ENCODE measurements at places on chromosomes 4 and X.

GRCh38 chr4:81874661-81875515, 403.2 kb upstream of the RASGEF1B start:
- no peak for ATAC-seq

DNA sequence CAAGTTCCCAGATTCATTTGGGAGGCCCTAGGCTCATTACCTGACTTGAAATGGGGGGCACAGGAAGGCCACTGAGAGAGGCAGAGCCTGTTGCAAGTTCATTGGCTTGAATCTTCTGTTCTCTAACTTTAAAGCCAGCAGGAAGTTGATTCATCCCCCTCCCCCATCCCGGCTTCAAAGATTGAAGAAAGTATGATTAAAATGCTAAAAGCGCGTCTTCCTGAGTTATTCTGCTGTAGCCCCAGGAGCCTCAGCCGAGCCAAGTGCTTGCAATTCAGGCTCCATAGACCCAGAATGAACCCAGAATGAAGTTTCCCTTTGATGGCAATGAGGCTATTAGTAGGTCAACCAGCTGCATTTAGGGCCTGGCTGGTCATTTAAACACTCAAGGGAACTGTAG, 14.7 kb downstream of the CHST7 start:
- no peak for ATAC-seq

GRCh38 chrX:37076983-37077382, 68.8 kb downstream of the FAM47C start:
- no peak for ATAC-seq

GRCh38 chr4:10032625-10033024, 11.3 kb upstream of the SLC2A9 start:
- no peak for ATAC-seq

GRCh38 chr4:24560868-24561368, 23.4 kb downstream of the DHX15 start:
- ATAC-seq = no peak

GRCh38 chr4:88465653-88466192, 8.8 kb downstream of the HERC5 start:
- no peak for ATAC-seq

- ATAC-seq = no peak
Measured at GRCh38 chrX:116667346-116668134, 204.8 kb upstream of the CT83 start.

GRCh38 chr4:110289601-110290100, 91.2 kb upstream of the ELOVL6 start:
- ATAC-seq = no peak

DNA sequence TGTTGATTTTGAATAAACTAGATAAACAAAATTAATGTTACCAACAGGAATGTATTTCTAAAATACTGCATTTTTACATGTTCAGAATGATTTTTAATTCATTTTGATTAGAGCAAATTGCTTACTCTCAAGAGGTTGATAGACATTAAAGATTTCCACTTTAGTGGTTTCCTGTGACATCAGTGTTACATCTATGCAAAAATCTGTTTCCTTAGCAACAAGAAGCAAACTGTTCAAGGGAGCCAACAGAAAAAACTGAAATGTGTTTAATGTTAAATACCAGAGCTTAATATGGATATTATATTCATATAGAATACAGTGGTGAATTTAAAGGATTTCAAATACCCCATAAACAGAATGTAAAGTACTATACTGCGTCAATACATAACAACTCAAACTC, 277.8 kb downstream of the GABRG1 start:
- no peak for ATAC-seq

- ATAC-seq = no peak
Measured at GRCh38 chrX:118521435-118521834, 25.8 kb downstream of the DOCK11 start.

DNA sequence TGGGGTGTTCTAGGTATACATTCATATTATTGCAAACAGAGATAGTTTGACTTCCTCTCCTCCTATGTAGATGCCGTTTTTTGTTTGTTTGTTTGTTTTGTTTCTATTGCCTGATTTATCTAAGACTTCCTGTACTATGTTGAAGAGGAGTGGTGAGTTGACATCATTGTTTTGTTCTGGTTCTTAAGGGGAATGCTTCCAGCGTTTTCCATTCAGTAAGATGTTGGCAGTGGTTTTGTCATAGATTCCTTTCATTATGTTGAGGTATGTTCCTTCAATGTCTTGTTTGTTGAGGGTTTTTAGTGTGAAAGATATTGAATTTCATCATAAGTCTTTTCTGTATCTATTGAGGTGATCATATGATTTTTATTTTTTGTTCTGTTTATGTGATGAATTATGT, 401.6 kb upstream of the EPHA5 start:
- ATAC-seq = no peak

- no peak for ATAC-seq
Measured at GRCh38 chr4:25882226-25882625, 19.4 kb upstream of the SEL1L3 start.

DNA sequence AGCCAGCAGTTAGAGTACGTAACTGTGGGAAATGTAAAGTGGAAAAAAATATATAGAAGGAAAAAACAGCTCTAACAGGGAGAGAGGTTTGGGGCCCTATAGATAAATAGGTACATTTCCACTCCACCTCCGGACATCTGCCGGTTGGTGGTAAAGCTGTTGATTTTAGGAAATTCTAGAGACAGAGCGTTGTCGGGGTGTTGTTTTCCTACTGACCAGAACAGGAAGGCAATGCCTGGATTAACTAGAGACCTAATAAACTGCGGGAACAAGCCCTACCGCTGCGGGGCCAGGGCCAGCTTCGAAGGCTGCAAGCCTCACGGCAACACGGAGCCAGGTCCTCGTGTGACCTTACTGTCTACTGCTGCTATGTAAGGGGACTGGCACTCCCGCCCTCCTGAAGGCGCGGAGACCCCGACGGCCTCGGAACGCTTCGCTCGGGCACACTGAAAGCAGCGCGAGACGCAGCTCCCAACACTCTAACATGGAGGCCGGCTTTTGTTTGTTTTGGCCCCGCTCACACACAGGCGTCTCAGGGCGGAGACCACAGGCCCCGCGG, 702 bp upstream of the CDKN2AIP start:
- peak; percentile 20 for ATAC-seq

DNA sequence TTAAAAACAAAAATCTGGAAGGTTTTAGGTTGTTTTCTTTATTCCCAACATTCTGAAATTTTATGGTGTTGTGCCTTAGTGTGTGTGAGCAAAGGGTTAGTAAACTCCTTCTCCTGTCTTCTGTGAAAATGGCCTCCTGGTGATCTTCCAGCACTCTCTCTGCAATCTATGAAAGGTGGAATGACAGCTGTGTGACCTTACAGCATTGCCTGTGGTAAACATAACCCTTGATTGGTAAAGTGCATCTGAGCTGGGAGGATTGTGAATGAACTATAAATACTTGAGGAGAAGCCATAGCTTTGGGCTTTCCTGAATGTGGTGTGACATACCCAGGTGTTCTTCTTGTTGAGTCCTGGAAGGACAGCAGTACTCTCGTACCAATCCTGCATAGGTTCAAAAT, 10.0 kb downstream of the ART3 start:
- no peak for ATAC-seq

GRCh38 chr4:115850799-115851509, 737.5 kb upstream of the NDST4 start:
- ATAC-seq = no peak

GRCh38 chr4:144710526-144710912, 64.6 kb downstream of the HHIP start:
- no peak for ATAC-seq

DNA sequence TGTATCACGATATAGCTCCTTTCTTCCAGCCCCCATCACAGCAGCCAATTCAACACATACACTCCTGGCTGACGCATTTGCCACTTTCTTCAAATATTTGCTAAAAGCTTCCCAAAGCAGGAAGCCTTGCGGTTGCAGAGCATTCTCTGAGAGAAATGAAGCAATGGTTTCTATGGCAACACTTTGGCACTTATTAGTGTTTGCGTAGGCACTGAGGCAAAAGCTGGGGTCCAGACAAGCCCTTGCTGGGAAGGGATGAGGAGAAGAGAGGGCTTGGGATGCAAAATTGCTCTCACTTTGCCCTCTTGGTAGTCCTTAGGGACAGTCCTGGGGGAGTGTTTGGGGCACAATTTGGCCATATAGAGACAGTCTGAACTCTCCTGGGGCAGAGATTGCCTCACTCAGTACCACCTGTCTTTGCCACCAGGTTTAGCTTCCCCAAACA, 55.0 kb upstream of the PAK3 start:
- no peak for ATAC-seq

GRCh38 chr4:11548597-11549082, 119.9 kb upstream of the HS3ST1 start:
- ATAC-seq = peak; percentile 95

- ATAC-seq = no peak
Measured at GRCh38 chr4:114729068-114729738, 130.6 kb downstream of the UGT8 start.

DNA sequence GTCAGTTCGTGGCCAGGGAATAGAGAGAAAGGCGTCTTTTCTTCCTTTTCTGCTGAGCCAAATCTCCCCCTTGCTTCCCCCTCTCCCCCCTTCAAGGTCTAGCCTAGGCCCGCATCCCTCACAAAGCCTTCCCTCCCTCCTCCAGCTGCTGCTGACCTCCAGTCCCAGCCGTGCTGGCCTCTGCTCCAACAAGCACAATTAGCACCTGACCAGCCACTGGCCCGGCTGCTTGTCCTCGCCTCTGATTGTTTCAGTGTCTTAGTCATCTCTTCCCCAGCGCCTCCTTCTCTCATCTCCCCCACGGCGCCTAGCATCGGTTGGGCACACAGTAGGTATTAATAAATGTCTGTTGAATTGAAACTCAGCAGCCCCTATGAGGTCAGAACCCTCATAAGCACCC, 4.2 kb downstream of the ELF4 start:
- no peak for ATAC-seq

- ATAC-seq = no peak
Measured at GRCh38 chr4:98517218-98518021, 141.0 kb downstream of the TSPAN5 start.

GRCh38 chr4:141853091-141853764, 216.8 kb downstream of the IL15 start:
- no peak for ATAC-seq

- ATAC-seq = no peak
Measured at GRCh38 chr4:145735347-145735675, 55.4 kb downstream of the C4orf51 start.

DNA sequence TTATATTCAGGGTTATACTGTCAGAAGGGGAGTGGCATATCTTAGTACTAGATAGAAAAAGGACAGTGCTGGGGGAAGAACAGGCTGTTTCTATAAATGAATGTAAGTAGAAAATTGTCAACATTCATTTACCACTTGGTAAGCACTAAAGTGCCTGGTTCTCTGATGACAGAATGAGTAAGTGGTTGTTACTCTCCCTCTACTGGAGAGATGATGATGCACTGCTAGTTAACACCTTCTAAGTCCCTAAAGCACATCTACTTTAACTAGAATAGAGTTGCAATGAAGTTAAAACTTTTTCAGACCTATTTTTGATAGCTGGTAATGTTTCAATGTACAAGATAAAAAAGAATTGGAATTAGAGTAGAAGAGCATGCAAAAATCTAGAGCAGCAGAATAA, 214.5 kb downstream of the KLHL4 start:
- no peak for ATAC-seq

DNA sequence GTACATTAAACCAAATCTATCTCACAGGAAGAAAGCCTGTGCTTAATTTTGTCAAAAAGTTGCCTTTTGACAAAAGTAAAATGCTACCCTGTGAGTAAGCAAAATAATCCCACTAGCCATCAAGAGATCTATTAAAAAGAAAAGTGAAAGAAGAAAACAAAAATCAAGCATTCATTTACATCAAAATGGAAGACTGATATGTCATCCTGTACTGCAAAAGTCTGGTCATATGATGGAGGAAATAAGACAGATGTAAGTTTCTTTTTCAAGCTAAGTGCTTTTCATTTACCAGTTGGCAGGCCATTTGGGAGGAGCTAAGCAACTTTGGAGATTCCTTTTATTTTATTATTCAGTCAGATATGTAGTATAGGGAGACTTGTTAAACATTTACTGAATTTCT, 387.4 kb downstream of the SPOCK3 start:
- no peak for ATAC-seq

DNA sequence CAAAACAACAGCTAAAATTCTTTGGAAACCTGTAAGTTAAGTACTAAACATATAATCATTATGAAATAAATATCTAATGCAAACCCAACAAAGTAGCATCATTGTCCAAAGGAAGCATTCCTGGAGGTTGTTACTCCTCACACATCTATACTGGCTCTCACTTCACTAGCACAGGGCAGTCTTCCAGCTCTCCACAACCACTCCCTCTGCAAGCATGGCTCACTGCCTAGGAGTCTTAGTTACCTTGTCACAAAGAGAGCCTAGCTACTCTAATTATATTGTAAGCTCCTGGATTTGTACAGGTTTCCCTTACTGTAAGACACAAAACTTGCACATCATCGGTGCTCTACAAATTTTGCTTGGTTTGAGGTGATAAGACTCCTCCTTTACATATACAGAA, 76.1 kb downstream of the AMMECR1 start:
- no peak for ATAC-seq

DNA sequence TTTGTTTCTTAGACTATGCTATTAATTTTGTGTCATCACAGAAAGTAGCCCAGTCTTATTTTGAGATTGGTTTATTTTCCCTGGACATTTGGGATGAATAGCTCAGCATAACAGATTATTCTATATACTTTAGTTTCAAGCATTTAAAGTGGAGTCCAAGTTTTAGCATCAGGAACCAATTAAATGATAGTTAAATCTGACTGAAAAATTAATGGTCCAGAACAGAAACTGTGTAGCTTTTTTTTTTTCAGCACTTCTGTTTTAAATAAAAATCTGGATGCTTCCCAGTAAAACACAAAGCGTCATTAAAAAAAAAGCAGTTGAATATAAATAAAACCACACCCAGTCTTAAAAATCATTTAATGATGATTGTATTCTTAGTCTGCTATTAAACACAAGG, 59.4 kb upstream of the PITX2 start:
- ATAC-seq = no peak

- no peak for ATAC-seq
Measured at GRCh38 chr4:173357939-173358338, 12.8 kb upstream of the SAP30 start.

- no peak for ATAC-seq
Measured at GRCh38 chrX:21319323-21319722, 54.9 kb upstream of the CNKSR2 start.

DNA sequence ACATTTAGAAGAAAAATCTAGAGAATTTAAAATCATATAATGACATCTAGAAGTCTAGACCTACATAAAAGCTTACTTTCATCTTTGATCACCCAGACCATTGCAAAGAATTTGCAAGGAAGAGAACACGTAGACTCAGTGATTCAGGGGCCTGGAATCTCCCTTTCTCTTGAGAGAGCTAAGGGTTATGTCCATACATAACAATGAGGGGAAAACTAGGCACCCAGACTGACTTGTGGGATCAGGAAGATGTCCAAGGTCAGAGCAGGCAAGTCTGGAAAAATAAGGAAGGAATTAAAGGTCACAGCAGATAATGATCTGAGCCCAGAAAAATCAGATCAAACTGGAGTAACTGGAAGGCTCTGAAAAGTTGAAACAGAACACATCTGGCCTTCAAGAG, 198.4 kb upstream of the SFRP2 start:
- no peak for ATAC-seq

- ATAC-seq = no peak
Measured at GRCh38 chr4:132809298-132810032, 339.6 kb upstream of the PCDH10 start.

All from activated CD4-positive, CD25-positive, alpha-beta regulatory T cell treated with anti-CD3 and anti-CD28 coated beads, Interleukin-2, amount 50 U/mL, for 24 hours (primary cell).